ENCODE measurements at places on chromosomes 4 and X.

- no peak for DNase-seq
Measured at GRCh38 chrX:70998411-70999027, 67.6 kb upstream of the SLC7A3 start.

DNA sequence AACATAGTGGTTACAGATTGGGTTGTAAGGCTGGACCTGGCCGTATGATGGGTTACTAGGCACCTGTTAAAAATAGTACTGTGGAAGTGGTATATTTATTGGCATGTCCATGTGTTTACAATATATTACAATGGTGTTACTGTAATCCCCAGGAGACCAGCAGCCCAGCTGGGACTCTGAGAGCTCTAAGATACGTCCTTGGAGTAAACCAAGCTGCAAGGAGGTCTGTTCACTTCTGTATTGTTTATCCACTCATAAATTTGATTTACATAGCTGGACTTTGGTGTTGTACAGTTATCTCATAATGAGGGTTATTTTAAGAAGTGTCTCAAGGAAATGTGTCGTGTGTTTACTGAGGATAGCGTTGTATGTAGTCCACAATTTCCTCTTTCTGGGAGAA, 93.8 kb downstream of the TBL1X start:
- no peak for DNase-seq

GRCh38 chr4:77819404-77819842, 255 bp upstream of the CNOT6L start:
- DNase-seq = no peak

- no peak for DNase-seq
Measured at GRCh38 chr4:140800666-140801065, 44.5 kb upstream of the TBC1D9 start.

- DNase-seq = no peak
Measured at GRCh38 chrX:103275947-103276567, 493 bp downstream of the TCEAL5 start.

GRCh38 chr4:9943761-9944160, 77.5 kb downstream of the SLC2A9 start:
- no peak for DNase-seq

DNA sequence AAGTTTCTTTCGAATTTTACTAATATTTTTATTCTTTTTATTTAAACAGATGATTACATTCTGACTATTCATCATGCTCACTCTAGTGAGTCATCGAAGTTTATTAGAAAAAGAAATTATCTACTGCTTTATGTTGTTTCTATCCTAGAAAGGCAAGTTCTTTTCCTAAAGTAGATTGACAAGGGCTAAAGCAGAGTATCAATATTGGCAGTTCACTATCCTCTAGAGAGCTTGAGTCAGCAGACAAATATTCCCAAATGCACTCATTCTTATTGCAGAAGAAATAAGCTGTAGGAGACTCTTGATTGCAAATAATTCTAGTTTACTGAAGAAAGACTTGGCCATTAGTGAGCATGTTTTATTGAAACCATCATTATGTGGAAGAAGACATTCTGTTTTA, 911.8 kb downstream of the CENPC start:
- no peak for DNase-seq
